ENCODE measurements at places on chromosomes 5 and 9.

GRCh38 chr9:120383611-120383998 lies 196.4 kb downstream of the CDK5RAP2 start:
- DNase-seq: no peak

- DNase-seq: no peak
Observed at GRCh38 chr5:169670769-169671525, 33.9 kb downstream of the DOCK2 start.

GRCh38 chr5:9507974-9508373 lies 37.9 kb downstream of the SEMA5A start:
- no peak for DNase-seq

DNA sequence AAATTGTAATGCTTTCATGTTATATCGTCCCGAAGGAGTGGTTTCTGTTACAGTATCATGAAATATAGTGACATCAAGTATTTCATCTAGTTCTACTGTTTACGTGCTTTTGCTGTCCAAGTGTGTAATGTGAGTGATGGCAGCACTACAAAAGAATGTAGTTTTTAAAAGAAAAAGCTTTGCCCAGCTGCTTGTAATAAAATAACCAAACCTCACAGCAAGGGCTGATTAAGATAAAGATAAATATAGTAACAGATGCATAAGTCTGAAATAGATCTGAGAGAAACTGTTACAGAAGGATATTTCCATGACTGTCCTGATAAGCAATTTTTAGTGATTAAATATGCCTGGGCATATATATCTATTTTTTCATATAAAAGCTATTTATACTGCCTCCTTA lies 106.4 kb downstream of the AUH start:
- DNase-seq: no peak

GRCh38 chr5:28710360-28710759 lies 1672.0 kb upstream of the CDH9 start:
- DNase-seq: no peak

GRCh38 chr5:15601274-15601673 lies 101.3 kb downstream of the FBXL7 start:
- no peak for DNase-seq

- no peak for DNase-seq
Observed at GRCh38 chr9:21993007-21993406, 1.2 kb downstream of the CDKN2A start.

GRCh38 chr9:136306211-136307208 lies 2.6 kb upstream of the CCDC187 start:
- no peak for DNase-seq

DNA sequence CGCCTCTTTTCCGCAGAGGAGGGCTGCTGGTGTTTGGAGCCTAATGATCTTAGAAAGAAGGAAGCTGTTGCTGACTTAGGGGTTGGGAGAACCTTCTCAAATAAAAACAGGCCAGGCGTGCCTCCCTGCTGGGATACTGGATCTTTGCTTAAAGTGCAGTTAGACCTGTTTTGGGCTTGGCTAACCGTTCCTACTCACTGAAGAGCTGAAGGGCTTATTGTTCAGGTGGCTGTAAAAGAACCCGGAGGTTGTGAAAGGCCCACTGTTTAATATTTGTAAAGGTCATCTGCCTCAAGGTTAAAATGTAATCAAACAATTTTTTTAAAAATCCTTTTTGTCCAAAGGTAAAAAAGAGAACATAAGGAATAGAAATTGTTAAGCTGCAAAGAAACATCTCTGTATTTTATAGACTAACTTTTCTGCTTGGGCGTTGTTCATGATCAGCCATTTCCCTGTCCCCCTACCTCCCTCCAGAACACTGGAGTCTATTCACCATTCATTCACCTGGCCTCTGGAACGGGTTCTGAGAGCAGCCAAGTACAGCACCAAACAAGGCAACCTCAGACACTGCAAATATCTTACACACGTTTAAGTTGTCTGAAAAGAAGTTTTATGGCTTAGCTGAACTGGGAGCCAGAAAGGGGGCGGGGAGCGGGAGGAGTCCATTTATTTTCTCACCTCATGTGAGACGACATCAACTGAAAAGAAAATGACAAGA lies 18.6 kb upstream of the MTMR12 start:
- no peak for DNase-seq

DNA sequence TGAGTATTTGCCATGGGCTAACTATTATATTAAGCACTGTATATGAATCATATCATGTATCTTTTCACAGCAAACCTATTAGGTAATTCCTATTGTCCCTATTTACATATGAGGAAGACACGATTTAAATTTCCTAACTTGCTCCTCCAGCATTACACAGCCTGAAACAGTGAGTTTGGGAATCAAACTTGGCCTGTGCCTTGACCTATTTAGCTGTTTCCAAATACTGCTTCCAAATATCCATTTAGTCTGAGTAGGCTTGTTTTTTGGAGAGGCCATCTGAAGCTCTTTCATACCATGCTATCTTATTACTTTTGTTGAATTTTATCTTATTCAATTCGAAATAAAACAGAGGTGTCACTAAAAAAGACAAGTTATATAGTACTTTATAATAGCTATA lies 447.3 kb upstream of the MPDZ start:
- DNase-seq: no peak

DNA sequence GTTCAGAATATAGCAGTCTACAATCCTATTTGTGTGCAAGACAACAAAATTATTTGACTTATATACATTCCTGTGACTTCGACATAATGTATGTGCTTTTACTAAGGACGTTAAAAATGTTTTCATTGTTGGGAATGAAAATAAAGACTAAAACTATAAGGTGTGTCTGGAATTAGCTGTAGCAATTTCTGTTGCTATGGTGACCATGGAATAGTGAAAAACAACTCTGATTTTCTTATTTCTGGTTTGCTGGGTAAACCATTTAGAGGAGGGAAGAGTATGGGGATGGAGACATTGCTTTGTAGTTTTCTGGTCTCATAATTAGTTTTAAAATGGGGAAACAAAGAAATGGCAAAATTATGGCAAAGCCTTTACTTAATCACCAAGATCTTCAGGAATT lies 343.2 kb downstream of the SEMA5A start:
- no peak for DNase-seq

DNA sequence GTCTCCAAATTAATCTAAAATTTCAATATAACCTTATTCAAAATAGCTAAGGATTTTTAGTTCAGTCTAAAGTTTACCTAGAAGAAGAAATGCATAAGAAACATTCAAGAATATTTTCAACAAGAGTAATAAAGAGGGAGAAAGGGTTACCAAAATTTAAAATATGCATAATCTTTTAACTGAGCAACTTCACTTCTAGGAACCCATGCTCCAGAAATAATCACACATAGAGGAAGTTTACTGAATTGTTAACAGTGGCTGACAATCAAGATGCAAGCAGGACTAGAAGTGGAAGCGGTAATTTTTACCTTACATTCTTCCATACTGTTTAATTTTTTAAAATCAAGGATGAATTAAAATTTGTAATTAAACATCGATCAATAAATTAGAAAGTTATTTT lies 1.9 kb downstream of the PJA2 start:
- DNase-seq: no peak

DNA sequence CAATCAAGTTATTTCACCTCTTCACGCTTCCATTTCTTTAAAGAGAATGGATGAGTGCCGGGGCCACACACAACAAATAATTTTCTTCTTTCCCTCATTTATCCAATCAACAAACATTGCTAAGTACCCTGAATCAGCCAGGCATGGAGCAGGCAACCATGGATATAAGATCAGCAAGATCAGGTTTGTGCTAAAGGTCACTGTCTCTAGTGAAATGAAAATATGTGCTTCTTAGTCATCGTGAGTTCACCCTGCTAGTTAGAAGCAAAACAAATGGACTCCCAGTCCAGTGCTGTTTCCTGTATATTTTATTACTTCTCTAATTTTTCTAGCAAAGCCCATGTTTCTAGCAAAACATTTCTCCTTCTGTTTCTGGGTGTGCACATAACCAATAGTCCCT lies 629.2 kb downstream of the BNC2 start:
- DNase-seq: no peak

GRCh38 chr5:61559146-61559545 lies 227.1 kb downstream of the ZSWIM6 start:
- DNase-seq: no peak

- no peak for DNase-seq
Observed at GRCh38 chr5:84614906-84615305, 230.2 kb upstream of the EDIL3 start.

- DNase-seq: no peak
Observed at GRCh38 chr5:38692346-38692745, 135.9 kb upstream of the LIFR start.

- DNase-seq: no peak
Observed at GRCh38 chr5:36389245-36389644, 87.5 kb upstream of the RANBP3L start.

- DNase-seq: no peak
Observed at GRCh38 chr9:138049779-138050471, 172.3 kb downstream of the CACNA1B start.

DNA sequence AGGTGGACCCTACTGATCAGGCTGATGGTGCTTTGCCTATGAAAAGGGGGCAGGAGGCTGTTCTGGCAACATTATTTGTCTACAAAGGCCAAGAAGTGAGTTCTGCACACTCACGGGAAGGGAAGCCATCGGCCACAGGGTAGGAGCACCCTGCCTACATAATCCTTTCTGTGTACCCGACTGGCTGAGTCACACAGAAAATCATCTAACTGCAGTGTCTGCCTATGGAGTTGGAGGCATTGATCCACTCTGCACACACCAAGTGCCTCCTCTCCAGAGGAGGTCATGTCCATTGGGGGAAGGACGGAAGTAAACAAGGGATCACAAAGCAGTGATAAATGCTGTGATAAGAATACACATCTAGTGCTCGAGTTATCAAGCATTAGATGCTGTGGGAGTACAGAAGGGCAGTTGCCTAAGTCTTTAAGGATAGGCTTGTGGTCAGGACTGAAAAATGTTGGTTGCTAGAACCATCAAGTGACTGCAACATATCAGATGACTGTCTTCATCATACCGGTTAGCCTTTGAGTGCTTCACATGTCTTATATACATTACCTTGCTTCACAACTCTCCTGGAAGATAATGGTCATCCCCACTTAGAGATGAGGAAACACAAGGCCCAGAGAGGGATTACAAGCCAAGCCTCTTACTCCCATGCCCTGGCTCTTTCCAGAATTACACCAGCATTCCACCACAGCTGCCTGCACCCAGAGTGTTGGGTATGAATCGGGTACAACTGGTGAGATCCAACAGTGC lies 1.3 kb upstream of the SLC2A8 start:
- DNase-seq: no peak

- no peak for DNase-seq
Observed at GRCh38 chr9:92422611-92423338, 1.5 kb downstream of the OMD start.

GRCh38 chr9:127066060-127066850 lies 56.2 kb downstream of the ANGPTL2 start:
- DNase-seq: no peak

DNA sequence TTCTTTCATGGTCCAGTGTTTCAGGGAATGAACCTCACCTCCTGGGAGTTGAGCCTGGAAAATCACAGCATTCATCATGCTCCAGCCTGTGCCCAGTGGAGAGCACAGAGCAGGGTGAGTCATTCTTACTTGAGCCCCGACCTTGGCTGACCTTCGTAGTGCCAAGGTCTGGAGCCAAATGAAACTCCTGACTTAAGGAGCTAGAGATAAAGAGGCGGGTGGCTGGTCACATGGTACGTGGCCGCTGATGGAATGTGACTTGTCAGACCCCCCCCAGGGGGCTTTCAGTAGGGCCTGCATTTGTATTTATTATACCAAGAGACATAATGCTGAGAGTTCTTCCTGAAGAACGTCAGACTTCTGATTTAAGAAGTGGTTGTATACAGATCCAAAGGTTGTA lies 15.0 kb upstream of the PIP5K1B start:
- DNase-seq: no peak

GRCh38 chr9:106218854-106219253 lies 524.5 kb downstream of the TMEM38B start:
- no peak for DNase-seq

DNA sequence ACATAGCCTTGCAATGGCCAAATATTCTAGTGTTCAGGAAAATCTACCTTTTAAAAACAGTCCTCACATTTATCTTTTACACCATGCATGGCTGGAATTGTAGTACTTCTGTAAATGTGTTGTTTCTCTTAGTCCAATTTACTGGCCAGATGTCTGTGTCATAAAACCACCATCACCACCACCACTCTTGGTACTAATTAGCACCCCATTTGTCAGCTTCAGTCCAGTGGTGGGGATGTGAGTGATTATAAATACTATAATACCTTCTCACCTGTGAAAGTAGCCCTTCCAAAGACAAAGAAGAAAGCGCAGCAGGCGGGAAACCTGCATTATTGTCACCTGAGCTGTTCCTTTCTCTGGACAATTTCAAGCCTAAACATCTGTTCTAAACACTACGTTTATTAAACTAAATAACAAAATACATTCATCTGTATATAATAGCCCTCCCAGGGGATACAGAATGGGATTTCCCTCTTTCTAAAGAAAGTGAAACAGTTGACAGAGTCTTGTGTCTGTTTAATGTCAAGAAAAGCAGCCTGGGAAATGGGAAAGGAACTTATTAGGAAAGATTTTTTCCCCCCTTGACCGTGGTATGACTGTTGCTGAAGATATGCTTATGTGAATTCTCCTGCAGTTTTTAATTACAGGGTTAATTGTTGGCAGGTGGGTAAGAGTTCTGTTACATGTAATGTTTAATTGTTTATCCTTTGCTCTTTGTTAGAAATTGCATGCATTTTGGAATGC lies 144.5 kb upstream of the NUDT12 start:
- no peak for DNase-seq

DNA sequence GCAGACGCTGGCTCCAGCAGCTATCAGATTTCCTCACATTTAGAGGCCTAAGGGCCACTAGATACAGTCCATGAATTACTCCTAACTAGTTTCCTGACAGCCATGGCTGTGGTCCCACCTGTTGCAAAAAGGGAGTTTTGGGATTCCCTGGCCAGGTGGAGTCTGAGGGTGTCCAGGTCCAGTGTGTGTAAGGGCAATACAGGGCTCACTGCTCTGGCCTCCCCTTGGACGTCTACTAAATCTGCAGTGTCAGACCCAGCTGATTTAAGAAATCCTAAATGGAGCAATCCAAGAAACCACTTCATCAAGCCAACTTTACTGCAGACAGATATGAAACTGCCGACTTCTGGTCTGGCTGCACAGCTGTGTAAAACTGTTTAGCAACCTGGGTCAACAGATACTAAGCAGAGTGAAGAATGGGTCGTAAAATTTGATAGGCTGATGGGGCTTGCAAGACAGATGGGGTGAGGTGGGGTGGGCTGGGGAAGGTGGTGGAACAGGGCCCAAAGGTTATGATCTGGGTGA lies 116.4 kb downstream of the GADD45G start:
- DNase-seq: no peak

- DNase-seq: no peak
Observed at GRCh38 chr5:149677731-149678130, 52.4 kb upstream of the PPARGC1B start.

DNA sequence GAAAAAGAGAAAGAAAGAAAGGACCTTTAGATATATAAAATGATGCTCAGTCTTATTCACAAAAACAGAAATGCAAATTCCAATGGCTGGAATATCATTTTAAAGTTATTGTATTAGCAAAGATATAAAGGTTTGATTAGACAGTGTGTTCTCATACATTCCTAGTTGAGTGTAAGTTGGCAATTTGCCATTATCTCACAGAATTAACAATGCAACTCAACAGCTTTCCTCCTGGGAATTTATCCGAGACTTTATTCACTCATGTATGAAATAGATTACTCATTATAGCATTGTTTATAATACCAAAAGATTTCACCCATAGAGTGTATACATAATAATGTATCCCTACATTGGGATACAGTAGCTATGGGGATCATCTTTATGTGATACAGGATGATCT lies 27.1 kb upstream of the MLLT3 start:
- DNase-seq: no peak

GRCh38 chr9:20783057-20784038 lies 99.3 kb downstream of the FOCAD start:
- DNase-seq: no peak

- DNase-seq: no peak
Observed at GRCh38 chr5:96683392-96683791, 21.2 kb downstream of the CAST start.

Data from activated T-cell treated with anti-CD3 and anti-CD28 coated beads for 48 hours (primary cell).